ENCODE measurements at places on chromosomes 6 and 20.

- DNase-seq = no peak
These were observed 249.1 kb upstream of the JAG1 start for GRCh38 chr20:10922941-10923340.

DNA sequence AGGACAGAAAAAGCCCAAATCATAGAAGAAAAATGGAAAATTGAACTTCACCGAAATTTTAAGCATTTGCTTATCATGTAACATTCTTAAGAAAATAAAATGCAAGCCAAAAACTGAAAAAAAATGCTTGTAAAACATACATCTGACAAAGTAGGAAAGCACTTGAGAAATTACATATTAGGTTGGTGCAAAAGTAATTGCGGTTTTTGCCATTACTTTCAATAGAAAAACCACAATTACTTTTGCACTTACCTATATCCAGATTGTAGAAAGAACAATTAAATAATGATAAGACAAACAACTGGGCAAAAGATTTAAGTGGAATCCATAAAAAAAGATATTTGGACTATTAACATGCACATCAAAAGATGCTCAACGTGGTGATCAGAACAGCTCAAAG lies 146.2 kb downstream of the TBXT start:
- no peak for DNase-seq

GRCh38 chr6:79922018-79922417 lies 25.3 kb downstream of the ELOVL4 start:
- no peak for DNase-seq

DNA sequence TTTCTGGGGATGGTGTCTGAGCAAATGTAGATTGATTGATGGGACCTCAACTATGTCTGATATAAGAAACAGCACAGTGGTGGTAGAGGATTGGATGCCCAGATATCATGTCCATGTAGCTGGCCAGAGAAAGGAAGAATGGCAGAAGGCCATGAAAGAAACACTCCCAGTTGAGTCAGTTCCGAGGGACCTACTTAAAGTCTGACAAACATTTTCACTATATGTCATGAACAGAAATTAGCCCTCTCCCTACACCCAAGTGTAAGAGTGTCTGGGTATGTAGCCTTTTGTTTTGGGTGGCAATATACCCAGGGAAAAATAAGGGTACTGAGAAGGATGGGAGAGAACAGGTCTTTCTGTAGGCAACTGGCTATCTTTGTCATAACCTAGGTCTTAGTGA lies 434.2 kb downstream of the BCKDHB start:
- DNase-seq = no peak

DNA sequence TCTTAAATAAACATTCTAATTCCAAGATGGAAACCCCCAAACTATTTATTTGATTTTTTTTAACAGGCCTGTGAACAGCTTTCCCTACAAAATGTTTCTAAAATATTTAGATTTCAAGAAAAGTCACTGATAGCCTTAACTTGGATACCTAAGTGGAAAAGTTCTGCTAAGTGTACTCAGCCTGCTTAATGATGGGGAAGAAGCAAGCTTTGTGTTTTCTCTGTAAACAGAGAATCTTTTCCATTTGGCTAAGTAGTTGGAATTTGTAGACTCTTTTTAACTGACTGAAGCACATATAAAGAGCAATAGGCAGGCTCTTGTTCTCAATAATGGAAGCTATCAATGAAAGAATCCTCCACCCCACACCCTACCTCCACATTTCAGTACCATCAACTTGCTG lies 108.2 kb downstream of the KIF6 start:
- no peak for DNase-seq

DNA sequence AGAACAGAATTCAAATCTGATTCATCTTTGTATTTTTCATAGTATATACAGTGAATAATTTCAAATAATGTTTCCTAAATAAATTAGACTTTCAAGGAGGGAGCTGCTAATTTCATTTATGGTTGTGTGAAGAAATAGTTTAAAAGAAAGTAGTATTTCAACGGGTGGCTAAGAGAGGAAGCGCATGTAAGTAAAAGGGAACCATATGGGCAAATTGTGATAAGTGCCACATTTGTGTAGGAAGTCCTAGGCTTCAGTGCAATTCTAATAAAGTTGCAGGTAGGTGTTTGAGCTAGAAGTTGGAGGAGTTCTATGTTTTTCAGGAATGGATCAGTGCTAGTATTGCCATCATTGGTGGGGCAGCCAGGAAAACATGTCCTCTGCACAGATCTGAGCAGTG lies 178.8 kb upstream of the PRDM1 start:
- no peak for DNase-seq

GRCh38 chr20:54114109-54114508 lies 43.7 kb upstream of the BCAS1 start:
- DNase-seq = no peak

GRCh38 chr6:106743612-106744011 lies 114.2 kb downstream of the QRSL1 start:
- no peak for DNase-seq

DNA sequence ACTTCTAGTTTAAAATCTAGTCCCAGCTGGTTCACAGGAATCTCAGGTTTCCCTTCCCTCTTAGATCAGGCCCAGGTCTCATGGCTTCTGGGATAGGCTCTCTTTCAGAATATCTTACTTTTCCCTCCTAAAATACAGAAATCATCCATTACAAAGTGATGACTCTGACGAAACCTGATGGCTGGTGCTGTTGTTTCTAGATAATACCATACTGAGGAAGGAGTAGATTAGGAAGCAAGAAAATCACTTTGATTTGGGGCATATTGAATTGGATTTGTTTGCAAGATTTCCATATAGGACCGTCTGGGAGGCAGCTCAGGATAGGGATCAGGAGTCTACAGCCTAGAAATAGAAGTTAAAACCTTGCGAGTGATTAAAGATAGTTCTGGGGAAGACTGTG lies 3.6 kb downstream of the ZKSCAN3 start:
- DNase-seq = no peak

GRCh38 chr6:42704251-42704936 lies 18.0 kb downstream of the PRPH2 start:
- DNase-seq = no peak

- peak; percentile 16 for DNase-seq
These were observed 36.1 kb upstream of the ZBP1 start for GRCh38 chr20:57656252-57656820.

DNA sequence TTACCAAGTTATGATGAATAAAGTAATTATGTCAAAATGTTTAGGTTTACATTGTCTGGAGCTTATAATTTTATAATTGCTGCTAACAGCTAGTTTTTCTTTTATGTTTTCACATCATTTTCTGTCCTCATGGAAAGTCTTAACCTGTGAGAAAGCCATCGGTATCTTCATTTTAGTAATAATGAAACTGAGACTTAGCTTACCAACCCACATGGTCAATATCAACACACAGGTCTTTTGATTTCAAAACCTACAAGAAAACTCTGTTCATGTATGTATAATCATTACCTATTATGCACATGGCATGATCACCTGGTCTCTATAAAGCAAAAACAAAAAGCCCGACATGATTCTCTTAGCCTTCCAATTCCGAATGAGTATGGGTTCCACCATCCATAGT lies 61.9 kb downstream of the KCNQ5 start:
- DNase-seq = no peak

DNA sequence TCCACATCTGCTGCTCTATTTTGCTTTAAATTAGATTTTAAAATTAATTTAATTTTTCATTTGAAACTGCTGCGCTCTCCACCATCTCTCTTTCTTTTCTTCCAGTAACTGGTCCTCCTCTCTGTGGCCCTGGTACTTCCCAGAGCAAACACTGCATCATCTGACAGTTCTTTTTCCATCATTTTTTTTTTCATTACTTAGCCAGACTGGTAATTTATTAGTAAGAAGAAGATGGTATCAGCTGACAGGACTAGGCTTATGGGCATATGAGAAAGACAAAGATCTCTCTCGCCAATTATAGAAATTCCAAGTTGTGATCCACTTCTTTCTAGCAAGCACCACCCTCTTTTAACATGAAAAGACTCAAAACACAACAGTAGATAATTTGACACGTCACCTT lies 73.7 kb upstream of the FAM184A start:
- DNase-seq = no peak

DNA sequence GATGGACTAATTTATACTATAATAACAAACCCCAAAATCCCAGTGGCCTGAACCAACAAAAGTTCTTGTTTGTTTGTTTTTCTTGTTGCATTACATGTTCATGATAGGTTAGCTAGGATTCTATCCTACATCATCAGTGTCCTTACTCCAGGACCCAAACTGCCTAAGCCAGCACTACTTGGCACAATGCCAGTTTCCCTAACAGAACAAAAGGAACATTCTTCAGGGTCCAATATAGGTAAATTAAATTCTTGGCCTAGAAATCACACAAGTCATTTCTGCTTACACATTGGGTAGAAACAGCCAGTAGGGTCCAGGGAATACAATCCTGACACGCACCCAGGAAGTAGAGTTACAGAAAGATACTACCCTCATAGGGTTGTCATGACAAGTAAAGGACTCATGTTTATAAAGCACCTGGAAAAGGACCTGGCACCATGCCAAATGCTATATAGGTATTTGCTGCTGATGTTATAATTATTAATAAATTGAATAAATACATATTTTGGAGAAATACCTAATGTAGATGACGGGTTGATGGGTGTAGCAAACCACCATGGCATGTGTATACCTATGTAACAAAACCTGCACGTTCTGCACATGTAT lies 38.8 kb downstream of the RCAN2 start:
- no peak for DNase-seq
